Germinal center (tissue), 1 donor: ENCODE measurements at places on chromosomes 12 and 14.

DNA sequence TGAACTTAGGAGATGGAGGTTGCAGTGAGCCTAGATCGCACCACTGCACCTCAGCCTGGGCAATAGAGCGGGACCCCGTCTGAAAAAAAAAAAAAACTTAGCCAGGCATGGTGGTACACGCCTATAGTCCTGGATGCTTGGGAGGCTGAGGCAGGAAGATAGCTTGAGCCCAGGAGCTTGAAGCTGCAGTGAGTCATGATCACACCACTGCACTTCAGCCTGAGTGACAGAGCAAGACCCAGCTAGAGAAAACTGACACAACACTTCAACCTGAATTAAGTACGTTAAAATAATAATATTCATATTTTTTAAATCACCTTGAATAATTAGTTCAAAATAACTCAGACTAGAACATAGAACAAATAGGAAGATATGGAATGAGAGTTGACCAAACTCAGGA lies 5.7 kb upstream of the CATSPERB start:
- DNase-seq, result no peak

DNA sequence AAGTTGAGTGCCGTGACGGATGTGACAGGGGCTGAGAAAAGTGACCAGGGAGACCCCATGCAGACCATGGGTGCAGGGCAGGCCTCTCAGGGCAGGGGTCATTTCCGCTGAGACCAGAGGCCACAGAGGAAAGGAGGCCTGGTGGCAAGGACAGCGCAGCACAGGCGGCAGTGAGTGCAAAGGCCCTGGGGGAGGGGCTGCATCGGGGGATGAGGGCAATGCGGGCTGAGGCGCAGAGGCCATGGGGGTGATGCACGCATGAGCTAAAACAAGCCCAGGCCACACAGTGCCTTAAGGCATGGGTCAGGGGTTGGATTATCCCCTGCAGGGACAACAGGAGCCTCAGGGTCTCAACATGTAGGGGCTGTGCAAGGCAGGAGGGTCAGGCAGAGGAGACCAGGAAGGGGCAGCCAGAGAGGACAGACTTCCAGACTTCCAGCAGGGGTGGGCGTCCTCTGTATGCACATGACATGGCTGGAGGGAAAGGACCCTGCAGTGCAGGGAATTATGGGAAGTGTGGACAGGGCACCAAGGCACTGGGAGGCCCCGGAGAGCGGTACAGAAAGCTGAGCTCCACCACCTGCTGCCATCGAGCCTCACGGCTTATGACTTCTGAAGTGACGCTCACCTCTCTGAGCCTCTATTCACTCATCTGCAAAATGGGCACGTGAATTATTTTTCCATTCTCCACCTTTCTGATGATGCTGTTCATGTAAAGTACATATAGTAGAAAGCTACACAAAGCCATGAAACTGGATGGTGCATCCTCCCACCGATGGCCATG lies 27.3 kb downstream of the RILPL1 start:
- DNase-seq, result no peak

- no peak for DNase-seq
These were observed 127.3 kb downstream of the RFLNA start for GRCh38 chr12:124422142-124422569.

DNA sequence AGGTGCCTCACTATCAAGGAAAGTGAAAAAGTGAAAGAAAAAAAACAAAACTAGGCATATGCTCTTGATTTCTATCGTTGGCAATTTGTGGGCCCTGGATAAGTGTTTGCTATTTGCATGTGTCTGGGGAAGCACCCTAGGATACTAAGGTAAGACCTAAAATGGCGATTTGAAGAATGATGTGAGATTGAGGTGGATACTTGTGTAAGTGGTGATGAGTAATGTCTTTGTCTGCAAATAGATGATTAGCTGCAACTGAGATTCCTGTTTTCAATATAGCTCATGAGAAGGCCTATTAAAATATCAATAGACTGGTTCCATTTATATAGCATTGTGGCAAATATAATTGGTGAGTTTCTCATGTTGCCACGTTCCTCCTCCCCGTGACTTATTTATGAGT lies 261.7 kb downstream of the NEDD1 start:
- DNase-seq, result no peak

- no peak for DNase-seq
These were observed 637.7 kb upstream of the TMEM132C start for GRCh38 chr12:127629066-127629820.

DNA sequence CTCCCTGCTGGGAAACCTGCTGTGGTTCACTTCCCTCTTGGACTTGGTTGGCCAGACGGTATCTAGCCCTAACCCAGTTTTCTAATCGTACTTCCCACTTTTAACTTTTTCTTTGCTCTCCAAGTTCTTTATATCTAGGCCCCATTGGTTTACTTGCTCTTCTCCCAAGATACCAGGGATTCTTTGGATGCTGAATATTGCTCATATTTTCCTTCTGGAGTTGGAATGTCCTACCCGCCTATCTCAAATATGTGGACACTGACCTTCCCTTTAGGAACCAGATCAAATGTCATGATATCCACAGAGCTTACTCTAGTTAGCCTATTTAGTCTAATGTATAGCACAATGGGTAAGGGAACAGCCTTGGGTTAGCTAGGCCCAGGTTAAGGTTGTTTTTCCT lies 228.6 kb downstream of the DACT1 start:
- DNase-seq, result no peak

GRCh38 chr14:34065690-34066391 lies 115.0 kb upstream of the EGLN3 start:
- no peak for DNase-seq

DNA sequence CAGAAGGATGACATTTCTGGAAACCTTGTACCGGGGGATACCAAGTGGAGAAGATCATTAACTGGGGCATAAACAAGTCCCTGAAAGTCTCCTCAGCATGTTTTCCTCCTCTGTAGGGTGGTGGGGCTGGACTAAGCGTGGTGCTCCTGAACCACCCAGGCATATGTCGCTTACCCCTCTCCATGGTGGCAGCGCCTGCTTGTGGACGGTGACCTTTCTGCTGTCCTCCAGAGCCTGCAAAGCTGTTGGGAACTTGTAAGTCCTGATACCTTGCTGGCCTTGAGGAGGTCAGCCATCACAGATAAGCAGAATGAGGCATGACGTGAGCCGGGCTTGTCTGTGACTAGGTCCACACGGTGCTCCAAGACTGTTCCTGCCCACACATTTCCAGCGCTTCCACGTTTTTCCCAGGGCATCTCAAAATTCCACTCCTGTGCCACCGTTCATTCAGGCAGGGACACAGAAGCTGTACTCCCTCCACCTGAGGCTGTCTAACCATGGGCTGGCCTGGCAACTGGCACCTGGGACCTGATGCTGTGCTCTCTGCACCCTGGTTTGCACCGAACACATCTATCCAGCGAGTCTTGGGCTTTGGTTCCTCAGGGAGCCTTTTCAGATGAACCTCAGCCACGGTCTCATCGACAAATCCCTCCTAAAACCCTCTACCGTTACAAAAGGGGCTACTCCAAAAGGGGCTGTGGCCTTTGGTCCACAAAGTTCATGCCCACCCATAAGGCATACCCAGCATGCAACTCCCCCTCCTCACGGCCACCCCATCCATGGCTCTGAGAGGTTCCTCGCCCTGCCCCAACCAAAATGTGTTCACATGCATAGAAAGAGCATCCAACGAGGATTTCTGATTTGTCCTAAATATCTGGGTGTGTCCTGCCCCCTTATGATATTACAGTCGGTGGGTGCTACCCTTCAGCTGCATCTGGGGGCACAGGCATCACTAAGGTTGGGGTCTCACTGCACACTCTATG lies 199.6 kb upstream of the DIO3 start:
- DNase-seq, result peak; percentile 16

- no peak for DNase-seq
These were observed 75.5 kb downstream of the TMEM116 start for GRCh38 chr12:111937429-111937828.

GRCh38 chr14:77613201-77613600 lies 3.2 kb downstream of the SPTLC2 start:
- no peak for DNase-seq
